ENCODE measurements at places on chromosomes 7 and 10.

- DNase-seq, result no peak
Observed at GRCh38 chr10:100368721-100369120, 21.7 kb downstream of the SCD start.

- DNase-seq, result no peak
Observed at GRCh38 chr7:2826771-2827170, 17.3 kb downstream of the GNA12 start.

DNA sequence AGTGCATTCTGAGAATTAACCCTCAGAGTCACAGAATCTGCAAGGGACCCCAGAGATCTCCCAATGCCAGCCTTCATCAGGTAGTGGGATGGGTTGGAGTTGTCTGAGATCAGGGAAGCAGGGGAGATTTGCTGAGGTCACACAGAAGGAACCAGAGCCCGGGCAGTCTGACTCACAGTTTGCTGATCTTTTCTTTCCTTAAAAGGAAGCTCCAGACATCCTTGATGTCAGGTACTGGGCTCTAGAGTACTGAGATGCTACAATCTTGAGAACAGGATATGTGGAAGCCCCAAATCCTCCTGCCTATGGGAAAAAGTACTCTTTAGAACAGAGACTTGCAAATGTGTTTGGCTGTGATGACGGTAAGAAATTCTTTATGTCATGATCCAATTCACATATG is 706 bp downstream of the TBATA start:
- DNase-seq, result no peak

- no peak for DNase-seq
Observed at GRCh38 chr10:28975891-28976531, 298.7 kb downstream of the BAMBI start.

- no peak for DNase-seq
Observed at GRCh38 chr10:71863203-71863602, 12.2 kb upstream of the PSAP start.

DNA sequence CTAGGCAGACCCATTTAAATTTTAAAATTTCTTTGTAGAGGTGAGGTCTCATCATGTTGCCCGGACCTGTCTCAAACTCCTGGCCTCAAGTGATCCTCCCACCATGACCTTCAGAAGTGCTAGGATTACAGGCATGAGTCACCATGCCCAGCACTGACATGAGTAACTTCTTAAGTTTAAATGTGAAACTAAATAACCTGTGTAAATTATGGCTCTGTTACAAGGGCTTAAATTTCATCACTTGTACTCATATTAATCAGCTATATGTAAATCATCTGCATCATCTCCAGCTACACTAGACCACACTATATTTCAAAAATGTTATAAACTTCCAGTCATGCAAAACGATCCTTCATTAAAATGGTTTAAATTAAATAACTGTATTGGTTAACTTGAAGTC is 56.1 kb downstream of the ATAD1 start:
- DNase-seq, result no peak

- no peak for DNase-seq
Observed at GRCh38 chr7:139657725-139658124, 120.1 kb downstream of the HIPK2 start.

DNA sequence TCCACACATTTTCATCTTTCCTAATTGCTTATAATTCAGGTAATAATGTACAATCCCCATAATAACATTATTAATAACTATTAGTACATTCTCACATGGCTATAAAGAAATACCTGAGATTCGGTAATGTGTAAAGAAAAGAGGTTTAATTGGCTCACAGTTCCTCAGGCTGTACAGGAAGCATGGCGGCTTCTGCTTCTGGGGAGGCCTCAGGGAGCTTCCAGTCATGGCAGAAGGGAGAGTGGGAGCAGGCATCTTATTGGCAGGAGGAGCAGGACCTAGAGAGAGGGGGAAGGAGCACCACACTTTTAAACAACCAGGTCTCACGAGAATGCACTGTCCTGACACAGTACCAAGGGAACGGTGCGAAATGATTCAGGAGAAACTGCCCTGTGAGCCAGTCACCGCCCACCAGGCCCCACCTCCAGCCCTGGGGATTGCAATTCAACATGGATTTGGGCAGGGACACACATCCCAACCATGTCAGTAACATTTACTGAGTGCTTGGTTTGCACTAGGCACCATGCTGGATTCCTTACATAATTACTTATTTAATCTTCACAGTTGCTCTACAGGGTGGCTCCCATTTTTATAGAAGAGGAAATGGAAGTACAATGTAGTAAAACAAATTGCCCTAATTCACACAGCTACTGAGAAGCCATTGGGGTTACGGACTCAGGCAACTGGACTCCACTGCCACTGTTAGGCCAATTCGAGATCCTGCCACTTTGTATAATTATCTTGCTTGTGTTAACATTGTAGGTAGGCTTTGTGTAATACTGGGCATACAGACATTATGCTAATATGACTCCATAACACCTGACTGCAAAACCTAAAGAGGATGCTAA is 8.7 kb upstream of the ESYT2 start:
- DNase-seq, result no peak

- DNase-seq, result no peak
Observed at GRCh38 chr10:14372606-14373005, 41.9 kb upstream of the FRMD4A start.

GRCh38 chr10:120841522-120842189 is 9.5 kb upstream of the WDR11 start:
- no peak for DNase-seq

DNA sequence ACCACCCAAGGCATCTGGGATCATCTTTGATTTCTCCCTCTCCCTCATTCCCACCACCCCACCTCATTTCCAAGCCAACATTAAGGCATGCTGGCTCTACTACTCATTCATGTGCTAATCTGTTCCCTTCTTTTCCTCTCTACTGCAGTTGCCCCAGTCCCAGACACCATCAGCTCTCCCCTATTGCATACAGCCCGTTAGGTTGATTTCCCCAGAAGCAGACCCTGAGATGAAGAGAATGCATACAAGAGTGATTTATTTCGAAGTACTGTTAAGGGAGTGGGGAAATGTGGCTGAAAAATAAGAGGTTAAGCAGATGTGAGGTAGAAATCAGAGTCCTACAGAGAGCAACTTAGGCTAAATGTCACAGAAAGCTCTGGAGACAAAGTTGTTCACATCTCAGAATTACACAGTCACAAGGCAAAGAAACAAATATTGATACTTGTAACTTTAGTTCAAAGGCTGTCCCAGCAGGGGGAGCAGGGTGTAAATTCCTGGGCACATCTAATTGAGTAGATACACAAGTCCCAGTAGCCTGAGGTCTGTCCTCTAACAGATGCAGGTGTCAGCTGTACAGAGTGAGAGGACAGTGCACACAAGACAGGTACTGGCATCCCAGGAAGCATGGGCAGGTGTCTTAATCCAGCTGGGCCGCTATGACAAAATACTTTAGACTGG is 20.9 kb downstream of the AKR1D1 start:
- no peak for DNase-seq

DNA sequence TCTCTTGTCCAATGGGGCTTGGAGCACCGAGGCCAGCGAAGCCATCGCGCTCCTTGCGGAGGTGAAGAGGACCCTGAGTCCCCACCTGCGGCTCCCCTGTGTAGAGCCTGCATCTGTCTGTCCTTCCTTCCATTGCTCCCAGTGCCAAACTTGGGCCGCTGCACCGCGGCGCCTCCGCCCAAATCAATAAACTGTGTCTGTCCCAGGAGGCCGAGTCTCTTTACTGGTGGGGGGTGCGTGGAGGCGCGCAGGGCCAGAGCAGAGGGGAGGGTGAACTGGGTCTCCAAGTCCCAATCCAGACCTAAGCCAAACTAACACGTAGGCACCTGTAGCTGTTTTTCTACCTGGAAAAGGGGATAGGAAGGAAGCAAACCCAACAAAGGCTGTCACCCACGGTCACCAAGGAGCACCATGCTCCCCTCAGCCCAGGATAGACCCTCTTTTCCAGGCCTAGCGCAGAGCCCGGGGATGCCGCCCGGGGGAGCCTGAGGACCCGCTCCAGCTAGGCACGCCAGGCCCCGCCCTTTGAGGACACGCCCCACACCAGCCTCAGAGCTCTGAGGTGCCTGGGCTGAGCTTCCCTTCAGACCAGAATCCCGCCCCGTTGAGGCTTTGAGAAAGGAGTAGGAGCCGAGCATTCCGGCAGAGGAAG is 1.2 kb upstream of the CHAT start:
- DNase-seq, result no peak

DNA sequence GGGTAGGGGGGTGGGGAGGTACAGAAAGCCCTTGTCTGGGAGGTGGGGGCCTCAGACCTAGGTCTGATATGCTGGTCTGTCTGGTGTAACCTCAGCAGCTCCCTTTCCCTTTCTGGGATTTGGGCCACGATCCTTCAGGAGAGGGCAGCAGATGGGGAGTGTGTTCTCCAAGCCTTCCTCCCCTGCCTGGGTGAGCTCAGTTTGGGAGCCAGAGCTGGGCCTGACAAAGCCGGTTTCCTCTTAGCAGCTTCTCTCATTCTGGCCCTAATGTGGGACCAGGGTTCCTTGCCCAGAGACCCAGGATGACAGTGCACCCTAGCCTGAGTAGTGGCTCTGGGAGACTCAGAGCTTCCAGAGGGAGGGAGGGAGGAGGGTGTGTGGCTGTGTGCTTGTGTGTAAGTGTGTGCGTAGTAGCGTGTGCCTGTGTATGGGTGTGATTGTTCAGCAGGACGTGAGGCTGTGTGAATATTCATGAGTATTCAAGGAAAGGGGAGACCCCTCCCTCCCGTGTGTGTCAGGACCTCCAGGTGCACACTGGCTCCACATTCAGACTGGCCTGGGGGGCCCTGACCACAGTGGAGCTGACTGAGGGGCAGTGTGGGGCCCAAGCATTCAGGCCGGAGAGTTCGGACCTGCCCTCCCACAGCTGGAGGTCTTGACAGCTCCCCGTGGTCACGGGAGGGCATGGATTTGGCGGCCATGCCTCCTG is 96.5 kb downstream of the ZMIZ1 start:
- no peak for DNase-seq

DNA sequence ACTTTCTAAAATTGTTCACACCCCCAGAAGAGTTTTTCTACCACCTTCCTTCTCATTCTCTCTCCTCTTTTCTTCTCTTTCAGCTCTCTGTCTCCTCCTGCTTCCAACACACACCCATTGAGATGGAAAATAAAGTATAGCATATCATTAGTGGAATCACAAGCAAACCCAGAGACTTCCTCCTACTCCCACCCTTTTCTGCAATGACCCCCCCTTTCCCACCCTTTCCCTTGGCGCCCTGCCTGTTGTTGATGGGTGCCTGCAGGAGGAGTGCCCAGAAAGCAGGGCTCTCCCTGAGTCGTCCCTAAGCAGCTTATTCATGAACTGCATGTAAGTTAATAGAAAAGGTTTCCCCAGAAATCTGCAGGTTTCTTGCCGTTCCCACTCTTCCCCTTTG is 300.0 kb downstream of the PLXNA4 start:
- no peak for DNase-seq

GRCh38 chr10:69549959-69550358 is 23.3 kb downstream of the NEUROG3 start:
- DNase-seq, result no peak

DNA sequence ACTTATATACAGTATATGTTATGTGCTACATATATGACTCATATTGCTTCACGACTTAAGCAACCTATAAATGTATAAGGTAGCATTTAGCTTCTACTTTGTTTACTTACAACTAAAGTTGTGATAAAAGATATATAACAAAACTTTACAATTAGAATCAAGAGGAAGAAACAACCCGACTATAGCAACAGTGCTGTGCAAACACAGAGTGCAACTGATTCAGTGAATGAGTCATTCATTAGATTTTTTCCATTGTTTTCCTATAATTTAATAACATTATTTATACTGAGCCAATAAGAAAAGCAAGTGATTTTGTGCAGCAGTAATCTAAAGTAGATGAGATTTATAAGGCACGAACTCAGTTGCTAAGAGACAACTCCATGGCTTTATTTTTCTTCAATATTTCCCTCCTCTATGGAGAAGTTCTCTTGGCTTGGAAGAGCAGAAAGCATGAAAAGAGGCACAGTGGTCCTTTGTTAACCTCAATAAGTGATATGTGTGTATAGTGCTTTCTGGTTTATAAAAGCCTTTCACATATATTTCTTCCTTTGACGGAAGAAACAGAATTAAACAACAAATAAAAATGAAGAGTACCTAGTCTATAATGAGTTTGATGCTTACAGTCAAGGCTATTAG is 19.8 kb downstream of the CEP41 start:
- no peak for DNase-seq

- no peak for DNase-seq
Observed at GRCh38 chr10:17527514-17528146, 73.2 kb upstream of the ST8SIA6 start.

- DNase-seq, result no peak
Observed at GRCh38 chr7:123598657-123599056, 3.0 kb upstream of the ASB15 start.

GRCh38 chr7:66460921-66461361 is 167.7 kb upstream of the KCTD7 start:
- no peak for DNase-seq

GRCh38 chr7:147400925-147401324 is 1189.6 kb upstream of the C7orf33 start:
- no peak for DNase-seq

- DNase-seq, result no peak
Observed at GRCh38 chr7:462173-463103, 57.2 kb downstream of the PDGFA start.

DNA sequence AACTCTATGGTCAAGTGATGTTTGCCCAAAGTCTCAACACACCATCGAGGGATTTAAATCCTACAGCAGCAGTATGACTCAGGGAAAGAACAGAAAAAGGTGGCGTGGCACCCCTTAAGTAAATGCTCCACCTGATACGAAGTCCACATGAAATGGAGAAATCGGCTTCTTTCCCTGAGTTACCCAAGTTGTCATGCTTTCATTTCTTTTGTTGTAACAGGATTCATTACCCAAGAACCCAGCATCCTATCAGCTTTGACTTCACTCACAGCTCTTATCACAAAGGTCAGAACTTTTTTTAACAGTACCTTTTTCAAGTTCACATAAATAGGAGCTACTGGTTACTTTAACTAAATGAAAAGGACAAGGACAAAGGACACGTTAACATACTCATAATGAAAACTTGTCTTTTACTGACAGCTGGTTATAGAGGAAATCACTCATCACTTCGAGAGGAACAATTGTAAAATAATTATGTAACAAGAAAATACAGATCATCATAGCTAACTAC is 219.8 kb upstream of the FRMD4A start:
- no peak for DNase-seq

GRCh38 chr10:43944381-43945093 is 295.9 kb upstream of the ZNF32 start:
- DNase-seq, result no peak

GRCh38 chr7:132364226-132364625 is 212.0 kb downstream of the PLXNA4 start:
- DNase-seq, result no peak

DNA sequence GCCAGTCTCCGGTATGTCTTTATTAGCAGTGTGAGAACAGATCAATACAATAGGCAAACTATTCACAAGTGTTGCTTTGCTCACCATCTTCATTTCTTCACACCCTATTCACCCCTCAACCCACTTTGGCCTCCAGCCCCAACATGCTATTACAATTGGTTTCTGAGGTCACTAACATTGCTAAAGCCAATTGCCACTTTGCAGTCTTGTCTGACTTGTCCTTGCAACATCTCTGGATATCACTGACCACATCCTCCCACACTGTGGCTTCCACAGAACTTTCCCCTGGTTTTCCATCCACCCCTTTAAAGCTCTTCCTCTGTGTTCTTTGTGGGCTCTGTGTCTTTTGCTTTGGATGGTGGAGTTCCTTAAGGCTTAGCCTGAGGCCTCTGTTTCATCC is 5.2 kb upstream of the APBB1IP start:
- DNase-seq, result no peak

- DNase-seq, result no peak
Observed at GRCh38 chr10:33880291-33880690, 545.8 kb upstream of the NRP1 start.
